ENCODE measurements at places on chromosomes 6 and 20. TPM values are rescaled to one million over a fixed set of nuclear protein-coding genes. Genes with fewer than 3 reads are reported as not detected.

Gene ZNF335
- total RNA-seq: 46.4 TPM

Gene SLC22A23
- total RNA-seq: 0.54 TPM

- DNase-seq: no peak
These were observed 5.9 kb downstream of the C6orf58 start for GRCh38 chr6:127582777-127583462.

Gene RSPH9
- not detected for total RNA-seq

GRCh38 chr20:63969838-63970713 is at the start of gene ZNF512B:
TSS of gene ZNF512B (minus strand) at chr20:63969930. CDS start at chr20:63967950, 1,980 bp downstream.
- peak; percentile 59 for DNase-seq

Gene FAM209B
- 1.5 TPM for total RNA-seq

GRCh38 chr6:7919871-7920270 is 9.3 kb upstream of the TXNDC5 start:
- peak; percentile 20 for DNase-seq

- no peak for DNase-seq
These were observed 41.1 kb upstream of the PREP start for GRCh38 chr6:105443941-105444340.

DNA sequence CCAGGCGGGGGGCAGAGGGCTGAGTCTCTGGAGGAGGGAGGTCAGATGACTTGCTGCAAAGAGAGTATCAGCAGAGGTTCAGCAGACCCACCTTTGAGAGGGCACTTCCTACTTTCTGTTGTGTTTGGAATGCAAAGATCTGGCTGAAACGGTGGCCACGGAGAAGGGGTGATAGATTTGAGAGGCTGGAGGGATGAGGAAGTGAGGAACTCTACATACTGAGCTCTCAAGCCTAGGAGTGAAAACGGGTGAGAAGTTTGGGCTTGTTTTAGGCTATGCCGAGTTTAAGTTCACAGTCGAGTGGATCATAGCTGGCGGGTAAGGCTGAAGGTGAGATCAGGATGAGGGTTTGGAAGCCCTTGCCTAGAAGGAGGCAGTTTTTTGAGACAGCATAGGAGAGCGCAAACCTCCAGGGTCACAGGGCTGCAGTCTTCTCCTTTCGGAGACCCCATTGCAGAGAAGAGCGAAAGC is 477 bp upstream of the ITPA start:
- no peak for DNase-seq

Gene PXMP4
- total RNA-seq: 4.4 TPM

Gene CGA
- not detected for total RNA-seq

DNA sequence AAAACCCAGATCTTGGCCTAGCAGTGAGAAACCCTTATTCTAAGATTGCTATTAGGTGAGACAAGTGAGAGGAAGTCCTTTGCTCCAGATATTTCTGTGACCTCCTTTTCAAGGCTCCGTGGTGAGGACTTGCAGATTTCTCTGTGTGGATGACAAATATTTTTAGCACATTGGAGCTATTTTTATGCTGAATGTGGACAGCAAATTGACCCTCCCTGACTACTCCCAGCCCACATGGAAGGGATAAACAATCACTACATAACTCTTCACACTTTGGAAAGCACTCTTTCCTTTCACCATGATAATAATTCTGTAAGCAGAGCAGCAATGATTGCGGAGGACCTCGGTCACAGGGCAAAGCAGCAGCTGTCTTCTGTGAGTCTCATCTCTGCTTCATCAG is 88.0 kb upstream of the ADGRF1 start:
- no peak for DNase-seq

- DNase-seq: peak; percentile 34
These were observed 69.9 kb upstream of the DDR1 start for GRCh38 chr6:30814146-30815040.
